ENCODE measurements at places on chromosomes 2 and 18.

DNA sequence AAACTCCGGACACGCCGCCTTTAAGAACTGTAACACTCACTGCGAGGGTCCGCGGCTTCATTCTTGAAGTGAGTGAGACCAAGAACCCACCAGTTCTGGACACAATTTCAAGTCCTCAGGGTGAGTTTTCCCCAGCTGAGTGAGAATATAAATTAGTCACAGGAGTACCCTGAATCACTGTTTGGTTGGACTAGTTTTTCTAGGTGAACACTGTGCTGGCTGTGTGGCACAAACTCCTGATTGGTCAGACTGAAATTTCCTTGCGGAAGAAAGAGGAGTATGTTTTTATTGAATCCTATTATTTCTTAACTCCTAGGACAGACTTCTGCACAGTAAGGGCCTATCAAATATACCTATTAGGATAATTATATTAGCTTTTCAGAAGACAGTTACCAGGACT is 288.1 kb upstream of the UBE2E3 start:
- no peak for DNase-seq

GRCh38 chr2:29485631-29486030 is 370.4 kb downstream of the CLIP4 start:
- no peak for DNase-seq

GRCh38 chr2:30866974-30867373 is 59.7 kb upstream of the CAPN13 start:
- no peak for DNase-seq

- DNase-seq: no peak
These were observed 123.7 kb upstream of the KLF7 start for GRCh38 chr2:207289295-207290018.

DNA sequence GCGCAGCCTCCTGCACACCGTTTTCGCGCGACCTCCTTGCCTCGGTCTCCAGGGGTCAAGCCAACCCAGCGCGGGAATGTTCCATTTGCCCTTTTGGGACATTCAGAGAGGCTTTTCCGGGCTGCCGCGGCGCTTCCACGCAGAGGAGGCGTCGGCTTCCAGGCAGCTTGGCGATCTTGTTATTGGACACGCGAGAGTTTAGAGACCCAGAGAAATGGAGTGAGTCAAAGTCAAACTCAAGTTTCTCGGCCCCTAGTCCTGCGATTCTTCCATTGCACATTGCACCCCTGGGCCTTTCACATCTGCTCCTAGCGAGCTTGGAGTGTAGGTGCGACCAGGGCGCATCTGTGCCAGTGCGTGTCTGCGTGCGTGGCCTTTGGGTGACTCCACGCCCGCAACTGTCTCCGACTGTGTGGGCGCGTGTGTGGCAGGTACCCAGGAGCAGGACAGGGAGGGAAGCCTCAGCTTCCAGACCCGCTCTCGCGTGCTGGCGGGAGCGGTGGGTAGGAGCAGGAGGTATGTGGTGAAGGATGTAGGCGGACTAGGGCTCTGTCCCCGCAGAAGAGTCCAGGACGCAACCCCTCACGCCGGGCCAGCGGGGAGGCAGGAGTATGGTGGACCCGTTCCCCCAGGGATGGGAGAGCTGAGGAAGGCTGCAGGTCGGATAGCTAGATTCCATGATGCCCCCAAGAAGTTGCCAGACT is 13.5 kb downstream of the SIX3 start:
- DNase-seq: no peak

- DNase-seq: no peak
These were observed 50.9 kb upstream of the PSMD14 start for GRCh38 chr2:161257123-161257952.
